ENCODE measurements at places on chromosomes 6 and 20.

DNA sequence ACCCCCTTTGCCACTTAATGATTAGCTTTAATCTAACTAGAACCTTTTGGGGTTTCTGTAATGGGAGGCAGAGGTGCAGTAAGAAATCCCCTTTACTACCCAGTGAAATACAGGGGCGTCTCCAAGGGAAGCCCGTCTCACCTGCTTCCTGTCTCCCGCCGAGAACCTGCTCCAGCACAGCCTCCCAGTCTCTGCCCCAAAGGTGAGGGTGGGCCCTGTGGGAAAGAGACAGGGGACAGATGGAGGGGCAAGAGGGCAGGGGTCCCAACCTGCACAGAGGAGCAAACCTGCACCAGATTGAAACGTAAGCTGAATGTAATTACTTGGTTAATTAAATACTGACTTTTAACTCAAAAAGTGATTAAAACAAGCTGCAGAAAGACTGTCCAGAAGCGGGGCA is 474.2 kb upstream of the SULF2 start:
- peak; percentile 47 for DNase-seq

- DNase-seq = peak; percentile 29
Observed at GRCh38 chr6:3296537-3296936, 37.8 kb downstream of the PSMG4 start.

DNA sequence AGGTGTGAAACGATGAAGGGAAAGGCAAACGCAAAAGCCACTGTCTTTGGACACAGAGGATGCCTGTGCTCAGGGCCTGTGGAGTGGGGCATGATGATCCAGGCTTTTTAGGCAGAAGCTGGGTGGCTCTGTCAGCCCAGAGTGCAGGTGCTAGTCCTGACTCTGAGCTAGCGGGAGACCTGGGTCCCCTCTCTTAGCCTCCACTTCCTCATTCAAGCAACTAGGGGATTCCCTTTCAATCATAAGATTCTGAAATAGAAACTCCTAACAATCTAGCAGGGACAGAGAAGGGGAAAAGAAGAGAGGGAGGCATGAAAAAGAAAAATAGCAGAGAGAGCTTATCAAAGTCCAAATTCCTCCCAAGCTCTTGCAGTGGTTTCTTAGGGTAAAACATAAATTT is 7.6 kb upstream of the HIVEP2 start:
- no peak for DNase-seq

- DNase-seq = no peak
Observed at GRCh38 chr20:48862279-48862678, 34.5 kb upstream of the PREX1 start.

DNA sequence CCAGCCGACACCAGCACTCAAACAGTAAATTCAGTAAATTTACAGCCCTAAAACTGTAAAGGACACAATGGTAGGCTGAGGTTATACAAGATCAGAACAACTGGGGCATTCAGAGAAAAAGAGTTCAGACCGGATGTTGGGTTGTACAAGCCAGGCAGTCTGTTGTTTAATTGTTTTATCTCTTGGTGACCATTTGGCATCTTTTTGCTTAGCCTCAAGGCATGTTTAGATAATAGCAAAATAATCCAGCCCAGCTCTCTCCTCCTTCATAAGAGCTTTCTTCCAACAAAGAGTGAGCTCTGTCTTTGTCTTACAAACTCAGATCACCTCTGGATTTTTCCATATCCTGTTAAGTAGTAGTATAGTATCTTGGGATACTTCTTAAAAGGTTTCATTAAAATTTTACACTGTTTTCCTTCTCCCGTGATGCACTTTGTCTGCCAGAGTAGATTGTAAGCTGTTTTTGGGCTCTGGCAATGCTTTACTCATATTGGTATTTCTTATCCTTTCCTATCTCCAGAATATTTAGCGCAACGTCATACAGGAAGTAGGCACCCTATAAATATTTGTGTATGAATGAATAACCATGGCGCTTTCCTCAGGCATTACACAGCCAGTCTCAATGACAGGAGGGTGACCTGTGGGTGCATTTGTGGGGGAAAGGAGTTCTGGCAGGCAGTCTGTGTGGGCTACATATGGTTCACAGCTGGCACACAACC is 35.6 kb upstream of the TRAM2 start:
- no peak for DNase-seq
